ENCODE measurements at places on chromosomes 3 and 15. TPM values are rescaled to one million over a fixed set of nuclear protein-coding genes. Genes with fewer than 3 reads are reported as not detected.

CHL1 gene
- 0.13 TPM for total RNA-seq

DNA sequence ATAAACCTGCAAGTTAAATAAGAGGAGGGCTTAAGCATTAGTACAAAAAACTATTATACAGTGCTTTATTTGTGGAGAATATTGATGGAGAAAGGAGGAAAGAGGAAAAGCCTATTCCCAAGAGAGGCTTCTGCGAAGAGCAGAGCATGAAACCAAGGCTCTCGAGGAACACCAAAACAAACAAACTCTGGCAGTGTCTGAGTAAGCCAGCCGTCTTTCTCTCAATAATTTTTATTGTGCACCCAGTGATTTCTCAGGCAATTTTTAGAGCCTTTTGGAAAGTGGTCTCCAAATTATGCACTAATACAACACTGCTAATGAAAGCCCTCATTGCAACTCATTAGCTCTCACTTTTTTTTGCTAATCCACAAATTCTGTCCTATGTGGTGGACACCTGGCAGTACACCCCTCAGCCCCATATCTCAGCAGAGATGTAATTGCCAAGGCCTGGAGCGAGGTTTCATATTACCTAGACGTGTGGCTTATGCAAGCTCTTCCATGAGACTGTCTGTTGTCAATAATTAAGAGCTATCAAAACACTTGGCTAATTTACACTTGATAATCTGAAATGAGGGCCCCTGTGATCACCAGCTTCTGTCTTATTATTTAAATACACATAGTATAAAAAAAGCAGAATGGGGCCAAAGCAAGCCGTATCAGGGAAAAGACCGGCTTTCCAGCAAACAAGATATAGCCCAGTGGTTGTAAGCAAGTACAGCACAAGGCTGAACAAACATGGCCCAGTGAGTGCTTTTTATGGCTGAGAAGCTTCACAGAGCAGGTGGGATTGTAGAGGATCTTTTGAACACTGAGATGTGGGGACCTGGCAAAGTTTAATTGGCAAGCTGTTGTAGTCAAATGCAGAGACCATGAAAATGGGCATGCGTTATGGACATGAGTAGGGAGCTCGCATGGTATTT lies 216.9 kb downstream of the ROBO2 start:
- no peak for DNase-seq

DNA sequence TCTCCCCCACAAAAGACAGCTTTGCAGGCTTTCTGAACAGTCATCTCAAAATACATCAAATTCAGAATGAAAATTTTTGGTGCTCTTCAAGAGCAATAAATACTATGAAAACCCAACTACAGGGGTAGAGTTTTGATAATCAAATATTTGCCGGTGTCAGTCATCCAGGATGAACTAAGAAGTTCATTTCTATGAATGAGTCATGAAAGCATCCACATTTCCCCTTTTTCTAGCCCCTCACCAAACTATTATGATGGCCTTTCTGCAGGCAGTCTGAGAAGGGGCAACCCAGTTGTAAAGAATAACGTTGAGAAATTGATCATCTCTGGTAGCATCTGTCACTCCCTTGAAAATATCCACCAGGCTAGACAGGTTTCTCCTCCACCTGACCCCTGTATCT lies 3.1 kb upstream of the LPCAT4 start:
- DNase-seq = no peak

GRCh38 chr15:42100021-42100800 lies 5.8 kb upstream of the PLA2G4D start:
- DNase-seq = no peak

- DNase-seq = no peak
These were observed 371.1 kb downstream of the CHL1 start for GRCh38 chr3:567488-568185.

PLIN1 gene
- 2.5 TPM for total RNA-seq

DNA sequence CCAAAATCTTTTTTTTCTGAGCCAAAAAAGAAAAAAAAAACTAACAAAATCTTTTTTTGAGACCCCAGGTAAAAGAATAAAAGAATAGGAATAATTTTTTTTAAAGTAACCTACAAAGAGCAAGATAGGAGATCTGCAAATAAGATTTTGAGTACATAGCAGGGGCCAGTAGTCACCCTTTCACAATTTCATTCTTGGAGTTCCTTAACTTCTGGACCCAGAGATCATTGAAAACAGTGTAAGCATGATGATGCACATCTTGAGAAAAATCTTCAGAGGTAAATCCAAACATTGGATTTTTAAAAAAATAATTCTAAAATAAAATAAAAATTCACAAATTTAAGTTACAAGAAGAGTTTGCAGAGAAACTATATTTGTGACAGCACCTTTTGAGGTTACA lies 18.8 kb downstream of the TFRC start:
- DNase-seq = no peak

ROPN1 gene
- total RNA-seq = not detected

DNA sequence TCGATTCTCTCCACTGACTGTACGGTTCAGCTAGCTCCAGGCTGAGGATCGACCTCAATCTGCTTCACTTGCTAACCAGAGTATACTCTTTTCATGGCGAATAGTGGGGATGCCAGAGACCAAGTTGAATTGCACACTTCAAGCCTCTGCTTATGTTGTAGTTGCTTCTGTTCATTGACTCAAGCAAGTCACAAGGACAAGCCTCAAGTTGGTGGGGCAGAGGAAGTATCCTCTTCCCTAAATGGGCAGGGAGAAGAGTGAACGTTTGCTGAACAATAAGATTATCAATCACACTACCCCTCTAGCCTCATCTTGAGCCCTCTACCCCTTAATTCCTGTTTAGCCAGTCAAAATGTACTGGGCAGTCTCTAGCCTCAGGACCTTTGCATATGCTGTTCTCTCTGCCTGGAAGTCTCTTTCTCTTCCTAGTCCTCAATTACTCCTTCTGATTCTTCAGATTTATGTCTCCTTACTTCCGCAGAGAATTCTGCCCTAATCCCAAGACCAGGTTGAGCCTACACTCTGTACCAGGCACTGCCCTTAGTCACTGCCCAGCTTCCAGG lies 390.4 kb upstream of the PROK2 start:
- no peak for DNase-seq

- DNase-seq = no peak
These were observed 27.7 kb downstream of the PTH1R start for GRCh38 chr3:46905213-46905560.

DNA sequence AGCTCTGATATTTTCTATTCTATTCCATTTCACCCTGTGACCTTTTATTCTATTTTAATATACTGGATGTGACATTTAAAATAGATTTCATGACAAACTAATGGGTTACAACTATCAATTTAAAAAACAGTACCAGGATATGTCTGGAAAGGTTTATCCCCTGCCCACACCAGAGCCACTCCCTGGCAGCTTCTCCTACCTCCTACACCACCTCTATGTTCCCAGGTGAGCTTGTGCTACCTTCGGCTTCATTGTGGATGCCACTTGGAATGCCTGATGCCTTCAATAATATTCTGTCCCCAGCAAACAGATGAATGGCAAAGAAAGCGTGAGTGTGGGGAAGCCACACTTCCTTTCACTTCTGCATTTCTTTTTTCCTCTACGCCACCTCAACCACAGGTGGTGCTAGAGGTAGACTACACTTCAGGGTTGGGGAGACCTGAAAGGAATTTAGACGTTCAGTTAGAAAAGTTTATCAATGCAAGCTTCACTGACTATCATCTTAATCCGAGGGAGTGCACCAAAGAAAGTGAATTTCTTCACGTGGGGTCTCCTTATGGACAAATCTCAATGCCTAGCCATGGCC lies 213.0 kb downstream of the SSR3 start:
- DNase-seq = no peak

GRCh38 chr15:35827911-35828310 lies 281.9 kb upstream of the DPH6 start:
- no peak for DNase-seq

DNA sequence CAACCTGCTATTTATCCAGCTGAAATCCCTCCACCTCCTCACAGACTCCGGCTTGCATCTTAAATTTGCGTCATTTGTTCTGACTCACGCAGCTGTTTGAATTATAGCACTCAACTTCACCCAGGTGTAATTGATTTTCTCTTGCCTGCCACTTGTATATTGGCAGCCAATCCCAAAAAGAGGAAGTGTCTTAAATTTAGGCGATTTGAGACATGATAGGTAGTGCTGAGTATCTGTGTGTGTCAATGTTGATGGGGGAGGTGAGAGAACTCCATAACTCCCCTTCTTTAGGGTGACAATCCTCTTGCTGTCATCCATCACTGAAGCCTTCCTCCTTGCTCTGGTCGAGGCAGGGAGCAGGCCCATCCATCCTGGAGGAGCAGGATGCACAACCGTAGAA lies 77.2 kb upstream of the TPRG1 start:
- no peak for DNase-seq

DBR1 gene
- total RNA-seq = 3.2 TPM

SLC24A5 gene
- not detected for total RNA-seq

GRCh38 chr3:140247775-140248174 lies 312.8 kb downstream of the CLSTN2 start:
- DNase-seq = no peak

DNA sequence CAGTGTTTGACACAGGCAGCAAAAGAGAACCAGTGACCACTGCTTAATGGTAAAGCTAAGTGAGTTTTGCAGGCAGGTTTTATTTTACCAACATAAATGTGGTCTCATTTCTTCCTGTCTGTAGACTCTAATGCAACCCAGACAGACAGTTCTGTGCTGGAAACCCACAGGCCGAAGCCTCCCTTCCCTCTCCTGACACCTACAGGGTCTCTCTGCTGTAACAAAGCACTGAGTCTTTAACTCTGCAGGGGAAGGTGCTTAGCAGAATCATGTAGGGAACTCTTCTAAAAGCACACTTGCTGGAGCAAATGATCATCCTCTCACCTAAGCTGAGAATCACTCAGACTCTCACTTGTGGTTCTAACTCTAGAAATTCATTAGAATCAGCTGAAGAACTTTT lies 200.3 kb downstream of the KBTBD8 start:
- DNase-seq = no peak

SCN5A gene
- not detected for total RNA-seq

GRCh38 chr3:139130390-139131140 lies 85.9 kb upstream of the PRR23C start:
- no peak for DNase-seq

GRCh38 chr15:91368611-91369010 lies 268.6 kb downstream of the SV2B start:
- no peak for DNase-seq

CLRN1 gene
- not detected for total RNA-seq

GRCh38 chr3:114518206-114518808 lies 224.5 kb downstream of the TIGIT start:
- no peak for DNase-seq

DNA sequence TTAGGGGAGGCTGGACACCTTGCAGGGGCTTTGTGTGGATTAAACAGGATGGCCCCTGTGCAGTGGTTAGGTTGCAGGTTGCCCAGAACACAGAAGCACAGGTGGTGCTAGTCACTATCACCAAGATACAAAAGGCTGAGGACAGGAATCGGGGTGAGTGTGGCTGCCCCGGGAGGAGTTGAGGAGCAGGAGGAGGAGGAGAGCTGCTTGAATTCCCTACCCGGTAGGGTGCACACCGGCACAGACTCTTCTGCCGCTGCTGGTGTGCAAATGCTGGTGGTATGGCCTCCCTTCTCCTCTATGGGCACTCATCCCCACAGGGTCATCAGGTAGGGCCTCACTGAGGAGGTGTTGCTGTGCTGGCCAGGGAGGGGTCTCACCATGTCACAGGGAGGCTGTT lies 67.5 kb upstream of the SMAD6 start:
- no peak for DNase-seq

- DNase-seq = peak; percentile 56
These were observed 34.8 kb upstream of the CTSH start for GRCh38 chr15:78979456-78980320.

DNA sequence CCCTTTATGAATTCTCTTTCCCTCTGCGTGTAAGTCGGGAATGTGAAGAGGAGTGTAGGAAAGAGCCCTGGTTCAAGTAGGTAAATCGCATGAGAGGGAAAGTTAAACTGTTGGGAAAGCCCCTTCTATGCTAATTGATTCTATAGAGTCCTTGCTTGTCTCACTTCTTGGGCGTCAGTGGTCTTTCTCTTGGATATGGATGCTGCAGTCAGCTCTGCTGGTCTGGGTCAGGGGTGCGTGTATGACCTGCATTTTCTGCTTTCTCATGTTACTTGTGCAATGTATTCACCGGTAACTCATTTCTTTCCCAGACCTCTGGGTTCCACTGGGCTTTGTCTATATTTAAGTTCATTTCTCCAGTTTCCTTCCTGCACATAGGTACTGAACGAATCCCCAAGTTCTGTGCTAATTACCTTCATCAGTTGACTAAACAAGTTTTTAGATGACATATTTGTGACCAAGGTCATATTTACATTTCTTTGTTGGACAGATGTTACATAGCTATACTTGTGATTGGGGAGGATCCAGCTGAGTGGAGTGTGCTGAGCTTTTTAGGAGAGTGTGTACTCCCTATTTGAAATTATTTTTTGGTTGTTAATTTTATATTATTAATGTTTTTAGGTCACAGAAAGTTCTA lies 1.4 kb downstream of the SETD5 start:
- DNase-seq = no peak

CHRFAM7A gene
- not detected for total RNA-seq

CHRM5 gene
- total RNA-seq = not detected

KAT2B gene
- total RNA-seq = 32.0 TPM

- DNase-seq = no peak
These were observed at the start of gene FAH for GRCh38 chr15:80152896-80153876. FAH (plus strand) TSS chr15:80152999; CDS start chr15:80153055, 56 bp downstream.

DNA sequence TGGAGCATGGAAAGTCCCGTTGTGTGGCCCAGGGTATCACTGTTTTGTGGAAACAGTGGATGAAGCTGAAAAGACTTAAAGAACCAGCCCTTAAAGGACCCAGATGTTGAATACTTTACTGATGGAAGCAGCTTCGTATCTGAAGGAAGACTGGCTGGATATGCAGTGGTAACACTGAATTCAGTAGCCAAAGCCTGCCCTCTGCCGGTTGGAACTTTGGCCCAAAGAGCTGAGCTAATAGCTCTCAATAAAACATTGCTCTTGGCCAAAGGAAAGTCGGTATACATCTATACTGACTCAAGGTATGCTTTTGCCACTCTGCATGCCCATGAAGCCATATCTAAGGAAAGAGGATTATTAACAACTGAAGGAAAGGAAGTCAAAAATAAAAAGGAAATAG lies 885.4 kb downstream of the PDCD6IP start:
- peak; percentile 60 for DNase-seq

GRCh38 chr3:176697284-176697889 lies 499.9 kb downstream of the TBL1XR1 start:
- no peak for DNase-seq

UBAP1L gene
- 2.6 TPM for total RNA-seq

LTK gene
- total RNA-seq = 0.56 TPM

GRCh38 chr3:134078169-134078831 lies 48.6 kb upstream of the SLCO2A1 start:
- no peak for DNase-seq

RBM5 gene
- total RNA-seq = 62.4 TPM

ITIH3 gene
- total RNA-seq = 928 TPM

- DNase-seq = no peak
These were observed 81.2 kb downstream of the LIPC start for GRCh38 chr15:58513008-58513407.

- DNase-seq = no peak
These were observed 120.5 kb downstream of the GREM1 start for GRCh38 chr15:32838338-32838737.

Measured in right lobe of liver (tissue), 6 donors.